NCI-H774 (cell line): ENCODE measurements at places on chromosomes 13 and 19.

GRCh38 chr13:35724446-35724845 is 248.0 kb upstream of the MAB21L1 start:
- DNase-seq: no peak

GRCh38 chr19:37953171-37953917 is 46.3 kb downstream of the SIPA1L3 start:
- no peak for DNase-seq

- peak; percentile 46 for DNase-seq
Measured at GRCh38 chr13:97445522-97446187, 11.7 kb downstream of the RAP2A start.

- no peak for DNase-seq
Measured at GRCh38 chr19:41997121-41997850, 3.3 kb upstream of the ATP1A3 start.

GRCh38 chr13:25149711-25150110 is 22.4 kb downstream of the AMER2 start:
- no peak for DNase-seq
